ENCODE measurements at places on chromosomes 4 and X.

DNA sequence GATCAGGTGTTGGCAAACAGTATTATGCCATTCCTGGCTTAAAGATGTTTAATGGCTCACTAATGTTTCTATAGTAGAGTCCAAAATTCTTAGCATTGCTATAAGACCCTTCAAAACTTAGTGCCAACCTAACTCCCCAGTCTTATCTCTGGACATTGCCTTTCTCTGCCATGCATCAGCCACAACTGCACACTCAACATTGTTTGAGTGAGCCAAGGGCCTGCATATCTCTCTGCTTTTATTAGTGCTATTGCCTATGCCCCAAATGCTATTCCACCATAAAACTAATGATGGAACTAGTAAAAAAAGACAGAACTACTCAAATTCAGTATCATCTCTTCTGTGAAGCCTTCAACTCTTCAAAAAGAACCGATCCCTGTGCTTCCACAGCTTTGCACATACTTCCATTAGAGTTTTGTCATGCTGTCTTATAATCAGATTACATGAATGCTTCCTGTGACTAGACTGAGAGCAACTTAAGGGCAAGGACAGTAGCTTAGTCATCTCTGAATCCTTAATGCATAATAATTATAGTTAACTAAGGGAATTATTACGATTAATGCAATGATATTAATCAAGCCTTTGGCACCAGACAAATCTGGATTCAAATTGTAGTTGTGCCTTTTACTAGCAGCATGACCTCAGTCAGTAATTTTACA is 53.7 kb downstream of the CHM start:
- no peak for DNase-seq

DNA sequence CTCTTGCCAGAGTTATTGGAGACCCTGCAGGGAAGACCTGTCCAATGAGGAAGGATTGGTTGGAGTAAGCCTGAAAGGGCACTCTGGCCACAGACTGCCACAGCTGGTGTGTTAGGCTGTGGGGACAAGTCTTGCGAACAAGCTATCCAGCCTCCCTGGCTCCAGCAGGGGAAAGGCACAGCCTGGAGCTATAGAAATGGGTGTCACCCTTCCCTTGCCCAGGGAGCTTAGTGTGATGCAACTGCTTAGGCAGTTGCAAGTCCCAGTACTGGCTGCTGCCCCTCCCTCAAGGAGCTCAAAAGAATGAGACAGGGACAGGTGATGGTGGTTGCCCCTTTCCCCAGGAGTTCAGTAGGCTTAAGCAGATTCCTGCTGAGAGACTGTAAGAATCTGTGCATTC is 165.7 kb upstream of the CT83 start:
- DNase-seq: no peak

- DNase-seq: no peak
Measured at GRCh38 chr4:140834839-140835495, 78.8 kb upstream of the TBC1D9 start.

GRCh38 chr4:172962564-172963353 is 205.9 kb upstream of the GALNT7 start:
- no peak for DNase-seq

DNA sequence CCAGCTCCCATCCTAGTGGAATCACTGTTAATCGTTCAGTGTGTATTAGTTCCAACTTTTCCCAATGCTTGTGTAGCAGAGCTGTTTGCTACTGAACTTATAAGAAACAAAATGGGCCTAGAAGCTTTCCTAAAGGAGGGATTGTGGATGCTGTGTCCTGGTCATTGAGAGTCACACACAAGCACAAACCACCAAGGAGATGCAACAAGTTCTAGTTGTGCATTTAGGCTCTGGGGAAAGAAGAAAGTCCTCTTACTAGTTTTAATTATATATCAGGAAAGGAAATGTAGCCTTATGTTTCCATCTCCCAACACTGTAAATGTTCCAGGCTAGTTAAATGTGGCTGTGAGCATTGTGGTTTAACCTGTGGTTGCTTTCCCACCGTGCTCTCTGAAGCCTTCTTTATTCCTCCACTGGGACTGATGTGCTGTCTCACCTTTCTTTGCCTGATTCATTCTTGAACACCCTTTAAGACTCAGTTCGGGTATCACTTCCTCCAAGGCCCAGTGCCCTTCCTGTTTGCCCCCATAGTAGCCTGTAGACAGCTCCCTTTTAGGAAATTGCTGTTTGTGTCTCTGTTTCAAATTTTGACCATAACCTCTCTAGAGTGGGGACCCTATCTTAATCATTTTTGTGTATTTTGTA is 34.3 kb downstream of the ATP10D start:
- no peak for DNase-seq

- no peak for DNase-seq
Measured at GRCh38 chr4:73976716-73977115, 5.1 kb downstream of the PF4 start.

- DNase-seq: no peak
Measured at GRCh38 chrX:131977619-131978018, 45.5 kb upstream of the STK26 start.

GRCh38 chr4:148203056-148203898 is 238.9 kb downstream of the NR3C2 start:
- peak; percentile 51 for DNase-seq

DNA sequence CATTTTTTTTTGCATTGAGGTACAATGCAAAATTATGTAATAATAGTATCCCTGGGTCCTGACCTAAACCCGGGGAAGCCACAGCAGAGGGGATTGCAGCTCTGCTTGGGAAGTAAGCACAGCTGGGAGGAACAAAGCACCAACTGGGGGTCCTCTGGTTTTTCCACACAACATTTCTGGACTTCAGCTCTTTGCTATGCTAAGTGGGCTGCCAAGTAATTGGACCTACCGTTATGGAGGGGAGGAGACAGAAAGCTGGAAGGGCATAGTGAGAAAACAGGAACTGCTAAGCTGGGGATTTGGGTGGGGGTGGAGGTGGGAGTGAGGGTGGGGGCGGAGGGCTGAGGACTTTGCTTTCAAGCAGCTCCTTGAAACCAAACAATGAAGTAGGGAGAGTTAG is 183.3 kb downstream of the ZIC3 start:
- no peak for DNase-seq

- no peak for DNase-seq
Measured at GRCh38 chr4:140308366-140309123, 64.9 kb upstream of the SCOC start.

DNA sequence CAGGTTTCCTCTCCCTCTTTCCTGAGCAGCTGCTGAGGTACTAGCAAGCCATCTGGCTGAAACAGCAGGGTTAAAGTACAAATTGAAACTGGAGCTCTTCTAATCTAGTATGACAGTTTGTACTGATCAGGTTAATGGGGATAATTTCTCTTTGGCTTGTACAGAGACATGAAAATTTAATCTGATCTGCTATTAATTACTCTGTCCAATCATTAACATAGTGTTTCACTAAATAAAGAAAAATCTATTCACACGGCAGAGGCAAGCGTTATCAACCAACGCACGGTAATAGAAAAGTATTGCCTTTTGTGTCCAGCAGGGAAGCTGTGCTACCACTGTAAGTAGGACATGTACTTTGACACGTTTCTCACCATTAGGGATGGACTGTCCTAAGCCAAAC is 71.1 kb downstream of the IGSF1 start:
- DNase-seq: no peak

DNA sequence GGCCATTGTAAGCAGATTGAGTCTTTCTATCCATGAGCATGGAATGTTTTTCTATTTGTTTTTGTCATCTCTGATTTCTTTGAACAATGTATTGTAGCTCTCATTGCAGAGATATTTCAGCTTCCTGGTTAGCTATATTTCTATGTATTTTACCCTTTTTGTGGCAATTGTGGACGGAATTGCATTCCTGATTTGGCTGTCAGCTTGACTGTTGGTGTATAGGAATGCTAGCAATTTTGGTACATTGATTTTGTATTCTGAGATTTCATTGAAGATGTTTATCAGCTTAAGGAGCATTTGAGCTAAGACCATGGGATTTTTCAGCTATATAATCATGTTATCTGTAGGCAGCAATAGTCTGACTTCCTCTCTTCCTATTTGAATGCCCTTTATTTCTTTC is 154.6 kb downstream of the GUCY2F start:
- no peak for DNase-seq

- no peak for DNase-seq
Measured at GRCh38 chrX:97234471-97235081, 350.9 kb downstream of the RPA4 start.

- DNase-seq: no peak
Measured at GRCh38 chr4:11198516-11199305, 230.0 kb downstream of the HS3ST1 start.

DNA sequence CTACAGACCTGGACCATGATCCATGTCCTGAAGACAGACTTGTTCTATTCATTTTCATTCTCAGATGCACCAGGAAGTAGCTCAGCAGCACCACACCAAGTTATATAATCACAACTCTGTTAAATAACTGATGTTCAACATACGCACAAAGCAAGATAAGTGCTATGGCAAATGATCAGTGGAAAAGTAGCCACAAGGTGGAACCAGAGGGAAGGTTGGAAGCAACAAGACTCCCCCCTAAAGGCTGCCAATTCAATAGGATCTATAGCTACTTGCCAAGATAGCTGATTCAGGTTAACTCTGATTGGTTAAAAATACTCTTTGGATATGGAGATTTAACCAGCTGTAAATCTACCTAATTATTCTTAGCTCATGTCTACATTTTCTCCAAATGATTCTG is 23.7 kb upstream of the FAM47B start:
- DNase-seq: peak; percentile 9

DNA sequence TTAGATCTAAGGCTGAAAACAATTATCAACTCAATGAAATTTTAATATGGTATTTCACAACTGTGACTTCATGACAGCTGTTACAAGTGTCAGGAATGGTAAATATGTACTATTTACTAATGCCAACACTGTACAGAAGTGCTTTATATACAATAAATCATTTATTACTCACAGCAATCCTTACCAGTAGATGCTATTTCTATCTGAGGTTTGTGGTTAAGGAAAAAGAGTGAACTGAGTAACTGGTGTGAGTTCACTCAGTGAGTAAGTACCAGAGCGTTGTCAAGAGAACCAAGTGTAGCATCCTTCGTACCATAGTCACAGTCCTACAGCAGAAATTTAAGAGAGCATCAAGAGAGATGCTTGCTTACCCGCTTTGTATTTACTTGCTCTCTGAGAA is 23.3 kb downstream of the MTHFD2L start:
- DNase-seq: no peak

- DNase-seq: no peak
Measured at GRCh38 chr4:6454112-6454910, 18.1 kb downstream of the PPP2R2C start.

GRCh38 chr4:6349896-6350603 is 80.4 kb downstream of the WFS1 start:
- DNase-seq: no peak

DNA sequence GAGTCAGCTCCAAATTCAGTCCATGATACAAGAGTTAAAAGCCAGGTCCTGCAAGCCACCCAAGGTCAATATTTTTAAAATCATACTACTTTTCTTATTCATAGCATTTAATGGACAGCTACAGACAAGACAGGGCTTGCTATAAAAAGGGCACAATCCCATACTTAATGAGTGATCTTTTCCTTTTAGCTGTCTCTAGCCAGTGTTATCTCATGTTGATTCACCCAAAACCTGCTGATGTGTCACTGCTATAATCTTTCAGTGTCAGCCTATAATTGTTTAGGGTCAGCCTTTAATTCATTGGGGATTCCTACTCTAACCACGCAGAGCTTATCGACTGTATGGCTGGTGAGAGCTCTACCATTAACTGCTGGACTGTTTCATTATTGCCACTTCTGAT is 51.2 kb upstream of the HCCS start:
- no peak for DNase-seq

DNA sequence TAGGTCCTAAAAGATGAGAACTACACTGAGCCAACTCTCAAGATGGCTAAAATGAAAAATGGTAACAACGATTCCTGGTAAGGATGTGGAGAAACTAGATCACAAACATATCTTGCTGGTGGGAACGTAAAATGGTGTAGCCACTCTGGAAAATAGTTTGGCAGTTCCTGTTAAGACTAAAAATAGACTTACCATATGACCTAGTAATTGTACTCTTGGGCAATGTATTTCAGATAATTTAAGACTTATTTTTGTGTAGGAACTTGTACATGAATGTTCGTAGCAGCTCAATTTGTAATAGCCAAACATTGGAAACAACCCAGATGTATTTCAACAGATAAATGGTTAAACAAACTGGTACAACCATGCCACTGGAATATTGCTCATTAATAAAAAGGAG is 106.2 kb downstream of the HDAC8 start:
- DNase-seq: no peak

GRCh38 chr4:141635736-141636081 is 674 bp upstream of the IL15 start:
- DNase-seq: no peak

DNA sequence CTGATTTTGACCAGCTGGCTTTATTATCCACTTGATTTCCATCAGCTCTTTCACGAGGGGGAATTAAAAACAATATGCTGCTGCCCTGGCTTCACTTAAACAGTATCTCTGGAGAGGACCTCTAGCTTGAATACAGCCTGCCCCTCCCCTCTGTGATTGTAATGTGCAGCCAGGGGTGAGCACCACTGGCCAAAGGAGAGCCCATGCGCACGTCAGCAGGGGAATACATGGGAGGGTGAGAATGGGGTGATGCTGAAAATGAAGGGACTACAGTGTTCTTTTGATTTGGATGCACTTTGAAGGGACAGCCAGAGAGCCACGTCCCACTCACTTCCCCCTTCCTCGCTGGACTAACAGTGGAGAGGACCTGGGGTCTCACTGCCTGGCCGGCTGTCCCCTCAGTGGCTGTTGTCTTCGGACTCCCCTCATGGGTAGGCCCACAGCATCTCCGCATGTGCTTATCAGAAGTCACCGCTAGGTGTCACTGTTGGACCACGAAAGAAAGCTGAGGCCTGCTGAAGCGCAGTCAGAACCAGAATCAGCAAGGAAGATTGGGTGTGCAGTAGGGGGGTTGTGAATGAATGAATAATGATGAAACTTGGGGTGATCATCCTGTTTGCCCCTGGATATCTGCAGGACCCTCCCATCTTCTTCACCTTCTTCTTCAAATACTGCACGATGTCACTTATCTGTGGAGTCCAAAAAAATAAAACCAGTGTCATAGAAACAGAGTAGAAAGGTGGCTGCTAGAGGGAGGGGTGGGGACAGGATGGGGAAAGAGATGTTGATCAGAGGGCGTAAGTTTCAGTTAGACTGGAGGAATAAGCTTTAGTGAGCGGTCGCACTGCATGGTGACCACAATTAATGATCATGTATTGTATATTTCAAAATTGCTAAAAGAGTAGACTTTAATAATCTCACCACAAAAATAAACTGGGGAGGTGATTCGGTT is 32.8 kb downstream of the CLCN4 start:
- no peak for DNase-seq

GRCh38 chr4:88458104-88458740 is 1.3 kb downstream of the HERC5 start:
- no peak for DNase-seq

GRCh38 chrX:129980001-129980401 is 2.4 kb upstream of the BCORL1 start:
- DNase-seq: no peak

Data from kidney epithelial cell (primary cell).